Occipital lobe (tissue), 3 donors: ENCODE measurements at places on chromosomes 5 and 9. TPM values are rescaled to one million over a fixed set of nuclear protein-coding genes. Genes with fewer than 3 reads are reported as not detected.

The F12 gene
- total RNA-seq, result 3.9 TPM

The C9orf40 gene
- total RNA-seq, result 15.0 TPM

The PCDHA9 gene
- 18.6 TPM for total RNA-seq

The GBGT1 gene
- total RNA-seq, result 8.1 TPM

The FOXD4L6 gene
- 0.31 TPM for total RNA-seq

The AFAP1L1 gene
- total RNA-seq, result 3.7 TPM

The OLFM1 gene
- 77.8 TPM for total RNA-seq

The TSLP gene
- not detected for total RNA-seq

GRCh38 chr5:150112201-150113046 is 26.1 kb upstream of the CSF1R start:
- DNase-seq, result no peak

DNA sequence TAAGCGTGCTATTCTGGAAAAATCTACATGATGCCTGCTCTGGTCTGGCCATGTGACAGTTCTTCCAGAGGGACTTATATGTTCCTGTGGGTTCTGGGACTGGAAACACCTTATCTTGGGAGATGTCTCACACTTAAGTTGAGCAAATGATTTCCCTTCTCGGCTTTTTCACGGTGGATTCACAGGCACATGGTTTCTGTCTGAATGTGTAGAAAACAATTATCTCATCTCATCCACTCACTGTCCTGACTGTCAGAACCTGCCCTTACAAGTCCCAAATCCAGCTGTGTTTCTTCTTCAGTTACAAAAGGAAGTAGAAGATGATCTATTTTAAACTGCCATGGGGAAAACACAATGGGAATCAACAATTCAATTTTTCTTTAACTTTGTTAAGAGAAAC is 184.0 kb downstream of the SYK start:
- DNase-seq, result no peak

- no peak for DNase-seq
These were observed 168.6 kb downstream of the PRELID2 start for GRCh38 chr5:145666591-145666990.

GRCh38 chr9:2012347-2012746 is 2.8 kb upstream of the SMARCA2 start:
- DNase-seq, result no peak

GRCh38 chr9:92439921-92440750 is 15.9 kb upstream of the OMD start:
- no peak for DNase-seq

GRCh38 chr9:14083366-14083765 is 230.6 kb downstream of the NFIB start:
- DNase-seq, result no peak

DNA sequence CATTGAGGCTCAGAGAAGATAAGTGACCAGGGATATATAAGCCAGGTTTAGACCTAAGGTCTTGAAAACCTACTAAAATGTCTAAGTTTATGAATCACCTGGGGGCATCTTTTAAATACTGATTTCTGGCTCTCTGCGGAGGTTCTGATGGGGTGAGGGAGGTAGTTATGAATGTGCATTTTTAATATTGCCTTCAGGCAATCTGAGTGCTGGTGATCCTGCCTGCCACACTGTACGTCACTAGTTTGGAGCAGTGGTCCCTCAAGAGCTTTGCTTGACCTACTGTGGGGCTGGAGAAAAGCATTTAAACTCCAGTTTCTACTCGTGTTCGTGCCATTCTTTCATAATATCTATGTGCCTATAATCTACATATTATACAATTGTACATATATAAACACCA is 36.1 kb downstream of the KLF4 start:
- DNase-seq, result no peak

- peak; percentile 17 for DNase-seq
These were observed 34.3 kb upstream of the RPS23 start for GRCh38 chr5:82312373-82312856.

- DNase-seq, result no peak
These were observed 110.7 kb upstream of the FST start for GRCh38 chr5:53369681-53370080.

DNA sequence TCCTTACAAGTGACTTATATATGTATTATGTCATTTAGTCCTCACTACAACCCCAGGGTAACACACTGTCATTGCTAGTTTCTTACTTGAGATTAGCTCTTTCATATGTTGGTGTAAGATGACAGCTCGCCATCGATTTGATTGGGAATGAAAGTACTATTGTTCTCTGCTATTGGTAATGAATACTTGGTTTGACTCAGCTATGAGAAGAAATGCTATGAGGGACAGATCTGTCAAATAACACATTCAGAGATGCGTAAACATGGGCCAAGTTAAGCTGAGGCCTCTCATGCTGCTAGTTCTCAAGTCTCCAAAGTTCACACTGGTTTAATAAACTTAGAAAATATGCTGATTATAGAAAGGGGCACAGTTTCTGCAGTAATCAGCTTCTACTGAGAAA is 142.7 kb downstream of the SGCD start:
- DNase-seq, result no peak

- DNase-seq, result no peak
These were observed 328.2 kb downstream of the TUSC1 start for GRCh38 chr9:25350011-25350410.

- no peak for DNase-seq
These were observed 14.7 kb upstream of the TNC start for GRCh38 chr9:115132648-115133047.

DNA sequence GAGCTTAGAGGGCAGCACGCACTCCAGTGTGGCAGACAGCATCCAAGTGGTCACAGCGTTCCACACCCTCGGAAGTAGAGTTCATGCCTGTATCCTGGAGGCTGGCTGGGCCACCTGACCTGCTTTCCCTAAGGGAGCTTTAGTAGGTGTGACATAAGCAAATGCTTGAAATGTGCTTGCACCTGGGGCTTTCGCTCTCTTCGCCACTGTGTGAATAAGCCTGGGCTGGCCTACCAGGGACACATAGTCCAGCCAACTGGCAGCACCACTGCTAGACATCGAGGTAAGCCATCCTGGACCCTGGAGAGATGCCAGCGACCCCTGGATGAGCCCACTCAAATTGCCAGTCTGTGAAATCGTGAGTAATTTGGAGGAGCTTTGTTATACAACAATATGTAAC is 24.9 kb upstream of the IRX4 start:
- no peak for DNase-seq

- no peak for DNase-seq
These were observed 34.0 kb upstream of the SPDL1 start for GRCh38 chr5:169549453-169550100.

GRCh38 chr9:17614903-17615302 is 36.0 kb downstream of the SH3GL2 start:
- DNase-seq, result no peak

GRCh38 chr9:6305954-6306563 is 22.1 kb upstream of the TPD52L3 start:
- no peak for DNase-seq
